Activated CD8-positive, alpha-beta memory T cell treated with anti-CD3 and anti-CD28 coated beads, Interleukin-2, amount 10 ng/mL, durations not matched to agents 7 days and 5 days (primary cell): ENCODE measurements at places on chromosomes 12 and 14. TPM values are rescaled to one million over a fixed set of nuclear protein-coding genes. Genes with fewer than 3 reads are reported as not detected.

The TMEM121 gene
- total RNA-seq, result 11.5 TPM

The VEZT gene
- total RNA-seq, result 52.3 TPM

The KRT2 gene
- total RNA-seq, result not detected

The ACACB gene
- 15.1 TPM for total RNA-seq

The CCDC88C gene
- total RNA-seq, result 151 TPM

The PIP4K2C gene
- 21.4 TPM for total RNA-seq

The GLI1 gene
- total RNA-seq, result 0.52 TPM

The GPRC5D gene
- not detected for total RNA-seq

The CIROP gene
- total RNA-seq, result not detected

The SIX1 gene
- 0.89 TPM for total RNA-seq

The GUCY2C gene
- total RNA-seq, result not detected

The LHX5 gene
- not detected for total RNA-seq

The CARMIL3 gene
- total RNA-seq, result 3.3 TPM

The SMCO2 gene
- total RNA-seq, result 0.91 TPM

The BDKRB2 gene
- total RNA-seq, result not detected

The TAS2R43 gene
- total RNA-seq, result 0.28 TPM

The TAS2R50 gene
- total RNA-seq, result 0.89 TPM

The C12orf57 gene
- 120 TPM for total RNA-seq

The GDF3 gene
- total RNA-seq, result not detected

The DNAJC22 gene
- total RNA-seq, result not detected

The KSR2 gene
- total RNA-seq, result not detected

The EIF5 gene
- 187 TPM for total RNA-seq

The E2F7 gene
- total RNA-seq, result 26.1 TPM

The HVCN1 gene
- total RNA-seq, result 19.9 TPM

The KCNC2 gene
- not detected for total RNA-seq

The MARCHF9 gene
- 24.9 TPM for total RNA-seq

The STAT2 gene
- total RNA-seq, result 308 TPM

The COCH gene
- 5.0 TPM for total RNA-seq

The CCND2 gene
- total RNA-seq, result 492 TPM

The DTX1 gene
- total RNA-seq, result 0.16 TPM

The PAH gene
- not detected for total RNA-seq

The EPYC gene
- total RNA-seq, result not detected

The HELB gene
- total RNA-seq, result 34.6 TPM

The SLC5A8 gene
- not detected for total RNA-seq

The RILPL2 gene
- 6.3 TPM for total RNA-seq

The TAS2R8 gene
- not detected for total RNA-seq

The TEX52 gene
- not detected for total RNA-seq

The C12orf42 gene
- not detected for total RNA-seq

The ITGA7 gene
- 3.7 TPM for total RNA-seq

The KRT5 gene
- not detected for total RNA-seq

The CLEC4C gene
- not detected for total RNA-seq

The NOVA1 gene
- not detected for total RNA-seq

The BHLHE41 gene
- total RNA-seq, result not detected
